ENCODE measurements at places on chromosomes 4 and X. TPM values are rescaled to one million over a fixed set of nuclear protein-coding genes. Genes with fewer than 3 reads are reported as not detected.

Gene FGB
- not detected for total RNA-seq

Gene UGT2A1
- not detected for total RNA-seq

- H3K36me3 ChIP-seq, result no peaks in the 10 kb centered on the region
- H3K27ac ChIP-seq, result no peak overlapping the region
- H3K4me1 ChIP-seq, result no peaks in the 10 kb centered on the region
- no peak for DNase-seq
These were observed 50.8 kb upstream of the TXK start for GRCh38 chr4:48184882-48185281.

DNA sequence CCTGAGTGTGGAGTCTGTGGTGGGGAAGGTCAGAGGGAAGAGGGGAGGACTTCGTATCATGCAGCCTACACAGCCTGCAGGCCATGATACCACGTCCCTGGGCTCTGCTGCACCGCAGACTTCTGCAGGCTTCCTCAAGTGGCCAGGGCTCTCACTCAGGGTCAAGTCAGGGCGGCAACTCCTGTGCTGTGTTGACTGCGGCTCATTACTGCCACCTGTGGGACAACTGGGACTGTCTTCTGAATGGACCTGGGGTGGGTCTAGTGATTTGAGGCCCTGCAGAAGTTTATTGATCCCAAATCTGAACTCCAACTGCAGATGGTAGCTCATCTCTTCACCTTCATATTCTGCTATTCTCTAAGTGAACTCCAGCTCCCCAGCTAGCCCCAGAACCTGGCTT lies 167.1 kb downstream of the NSUN7 start:
- peaks cover 26% of the 10 kb centered on the region for H3K4me1 ChIP-seq
- no peaks in the 10 kb centered on the region for H3K36me3 ChIP-seq
- H3K27me3 ChIP-seq, result peaks cover 5% of the 10 kb centered on the region
- DNase-seq, result peak; percentile 73
- no peak overlapping the region for H3K27ac ChIP-seq
- H3K4me3 ChIP-seq, result no peak overlapping the region
